ENCODE measurements at places on chromosomes 6 and 20.
A peak's percentile ranks its signal among the peaks of the same experiment; 100 is the strongest.

DNA sequence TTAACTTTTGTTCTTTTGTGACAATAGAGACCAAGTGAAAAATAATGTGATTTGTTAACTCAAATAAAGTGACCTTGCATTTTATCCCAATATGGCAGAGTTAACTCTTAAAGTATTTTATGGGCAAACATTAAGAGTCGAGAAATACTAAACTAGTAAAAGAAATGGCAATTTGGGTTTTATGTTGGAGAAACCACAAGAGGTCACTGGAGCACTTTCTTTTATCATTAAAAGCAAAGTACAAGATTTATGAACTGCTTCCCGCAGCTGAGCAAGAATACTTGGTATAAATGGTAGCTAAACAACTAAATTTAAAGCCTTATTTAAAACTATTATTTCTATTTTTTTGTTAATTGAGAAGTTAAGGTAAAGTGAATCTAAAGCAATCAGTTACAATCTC lies 33.5 kb upstream of the MCM9 start:
- peak; percentile 3 for DNase-seq

GRCh38 chr6:167268683-167269280 lies 22.3 kb upstream of the UNC93A start:
- DNase-seq, result no peak

DNA sequence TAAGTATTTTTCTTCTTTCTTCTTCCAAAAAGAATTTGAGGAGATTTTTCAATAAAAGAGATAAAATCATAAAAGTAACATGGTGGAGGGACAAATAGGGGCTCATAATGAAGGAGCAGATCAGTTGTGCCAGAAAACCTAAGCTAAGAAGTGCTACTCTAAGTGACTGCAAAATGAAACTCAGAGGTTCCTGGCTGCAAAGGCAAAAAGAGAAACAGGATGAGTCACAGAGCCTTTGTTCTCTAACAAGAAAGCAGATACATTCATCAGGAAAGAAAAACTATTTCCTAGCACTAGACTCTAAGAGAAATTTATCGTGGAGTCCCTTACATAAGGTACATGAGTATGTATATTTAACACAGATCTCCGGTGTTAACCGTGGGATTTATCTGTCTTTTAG lies 49.8 kb downstream of the TSHZ2 start:
- DNase-seq, result no peak

GRCh38 chr6:83914953-83915352 lies 55.5 kb downstream of the CYB5R4 start:
- no peak for DNase-seq

DNA sequence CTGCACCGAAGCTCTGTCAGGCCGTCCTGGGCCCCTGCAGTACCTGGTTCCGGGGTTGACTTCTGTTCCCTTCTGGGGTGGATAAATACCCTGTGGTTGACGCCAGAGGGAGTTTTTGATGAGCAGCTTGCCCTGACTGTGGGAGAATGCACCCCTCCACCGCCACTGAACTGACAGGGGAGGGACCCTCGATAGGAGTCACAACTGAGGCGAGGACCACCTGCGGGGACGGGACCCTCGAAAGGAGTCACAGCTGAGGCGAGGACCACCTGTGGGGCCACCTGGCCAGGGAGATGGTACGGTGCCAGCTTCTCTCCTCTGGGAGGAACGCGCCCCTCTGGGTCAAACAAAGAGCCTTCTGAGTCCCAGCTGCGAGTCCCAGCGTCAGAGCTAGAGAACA lies 100.1 kb upstream of the FRMD1 start:
- no peak for DNase-seq

DNA sequence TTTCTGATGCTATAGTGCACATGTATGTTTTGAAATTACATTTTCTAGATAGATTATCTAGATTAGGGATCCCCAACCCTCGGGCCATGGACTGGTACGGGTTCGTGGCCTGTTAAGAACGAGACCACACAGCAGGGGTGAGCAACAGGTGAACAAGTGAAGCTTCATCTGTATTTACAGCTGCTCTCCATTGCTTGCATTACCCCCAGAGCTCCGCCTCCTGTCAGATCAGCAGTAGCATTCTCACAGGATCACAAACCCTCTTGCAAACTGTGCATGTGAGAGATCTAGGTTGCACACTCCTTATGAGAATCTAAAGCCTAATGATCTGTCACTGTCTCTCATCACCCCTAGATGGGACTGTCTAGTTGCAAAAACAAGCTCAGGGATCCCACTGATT lies 10.4 kb downstream of the CEP57L1 start:
- DNase-seq, result no peak

- DNase-seq, result no peak
Measured at GRCh38 chr20:42611889-42612837, 577.5 kb downstream of the PTPRT start.
